ENCODE measurements at places on chromosomes 16 and 17. TPM values are rescaled to one million over a fixed set of nuclear protein-coding genes. Genes with fewer than 3 reads are reported as not detected.

CXCL16 gene
- total RNA-seq, result 1.6 TPM

CRHR1 gene
- not detected for total RNA-seq

KRTAP2-2 gene
- not detected for total RNA-seq

MYO19 gene
- total RNA-seq, result 34.4 TPM

C16orf54 gene
- not detected for total RNA-seq

SLC2A4 gene
- not detected for total RNA-seq

CDH1 gene
- not detected for total RNA-seq

RPTOR gene
- 19.0 TPM for total RNA-seq

HNF1B gene
- not detected for total RNA-seq

TBC1D3H gene
- not detected for total RNA-seq

ACAP1 gene
- total RNA-seq, result 4.4 TPM

C17orf58 gene
- total RNA-seq, result 14.3 TPM

Data from GM23248 (cell line).